GM12878 (cell line): ENCODE measurements at places on chromosomes 1 and 21. TPM values are rescaled to one million over a fixed set of nuclear protein-coding genes. Genes with fewer than 3 reads are reported as not detected.

- DNase-seq = no peak
These were observed 20.4 kb downstream of the THAP3 start for GRCh38 chr1:6645018-6645417.

DNA sequence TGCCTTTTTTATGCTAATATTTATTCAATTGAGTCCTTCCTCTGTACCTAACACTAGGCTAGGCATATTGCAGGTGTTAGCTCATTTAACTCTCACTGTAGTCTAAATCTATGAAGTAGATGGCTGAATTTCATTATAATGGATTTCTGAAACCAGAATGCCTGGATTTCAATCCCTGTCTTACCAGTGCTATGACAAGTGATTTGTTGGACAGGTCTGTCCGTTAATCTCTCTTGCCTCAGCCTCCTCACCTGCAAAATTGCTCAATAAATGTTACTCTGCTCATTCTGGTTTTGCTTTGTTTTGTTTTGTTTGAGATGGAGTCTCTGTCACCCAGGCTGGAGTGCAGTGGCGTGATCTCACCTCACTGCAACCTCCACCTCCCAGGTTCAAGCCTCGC lies 146.1 kb upstream of the ADGRL2 start:
- DNase-seq = no peak

- no peak for DNase-seq
These were observed 25.7 kb downstream of the PRMT2 start for GRCh38 chr21:46661211-46661625.

DNA sequence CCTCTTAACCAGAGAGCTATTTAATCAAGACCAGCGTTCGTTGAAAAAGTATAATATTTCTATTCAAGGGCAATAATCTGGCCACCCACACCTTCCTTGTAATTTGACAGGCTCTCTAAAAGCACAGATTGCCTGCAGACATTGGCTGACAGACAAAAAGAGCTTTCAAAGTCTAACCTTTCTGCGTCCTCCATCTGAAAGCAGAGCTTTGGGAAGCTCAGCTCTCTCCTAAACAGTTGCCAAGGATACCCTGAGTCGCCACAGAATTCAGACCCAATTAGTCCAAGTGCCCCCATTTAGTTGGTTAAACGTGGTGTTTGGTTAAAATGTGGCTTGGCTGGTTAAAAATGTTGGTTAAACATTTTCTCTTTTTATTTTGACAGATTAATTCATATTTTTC lies 33.7 kb upstream of the PLA2G2C start:
- no peak for DNase-seq

DNA sequence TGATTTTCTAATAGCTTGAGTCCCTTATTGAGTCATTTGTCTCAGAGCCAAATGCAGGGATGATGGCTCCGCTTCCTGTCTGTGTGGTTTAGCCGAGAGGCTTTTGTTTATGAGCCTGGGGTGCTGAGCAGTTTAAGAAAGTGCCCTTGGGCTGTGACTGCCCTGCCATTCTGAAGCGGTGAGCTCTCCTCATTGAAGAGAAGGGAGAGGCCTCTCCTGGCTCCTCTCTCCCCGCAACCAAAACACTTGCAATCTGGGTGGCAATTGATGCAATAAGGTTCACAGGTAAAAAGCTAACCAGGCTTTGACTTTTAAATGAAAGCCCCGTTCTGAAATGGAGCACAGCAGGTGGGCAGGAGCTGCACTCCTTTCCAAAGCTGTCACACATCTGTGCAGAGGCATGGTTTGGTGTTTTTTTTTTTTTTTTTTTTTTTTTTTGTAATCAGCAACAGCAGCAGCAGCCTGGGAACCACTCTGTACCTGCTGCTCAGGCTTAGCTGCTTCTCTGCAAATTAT lies 403.7 kb downstream of the SIPA1L2 start:
- no peak for DNase-seq

- DNase-seq = no peak
These were observed 24.9 kb downstream of the CHML start for GRCh38 chr1:241615043-241615974.

DNA sequence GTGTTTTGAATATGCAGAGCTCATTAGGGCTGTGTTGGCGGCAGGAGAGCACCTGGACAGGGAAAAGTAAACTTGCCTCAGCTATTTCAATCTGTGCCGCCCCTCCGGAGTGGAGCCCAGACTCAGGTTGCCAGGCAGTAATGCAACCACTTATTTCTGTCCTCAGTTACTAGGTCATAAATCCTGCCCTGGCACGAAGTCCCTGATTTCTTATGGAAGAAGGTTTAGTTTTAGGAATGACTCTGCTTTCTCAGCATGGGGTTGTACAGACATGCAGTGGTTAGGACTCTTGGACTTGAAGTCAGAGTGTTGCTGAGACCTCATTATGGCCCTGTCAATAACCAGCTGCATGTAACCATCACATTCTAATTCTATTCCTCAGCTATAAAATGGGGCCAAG lies 98.3 kb upstream of the FGGY start:
- DNase-seq = no peak

GRCh38 chr1:53657531-53657805 lies 81.5 kb downstream of the GLIS1 start:
- DNase-seq = no peak

- no peak for DNase-seq
These were observed 71.9 kb downstream of the KLHDC7A start for GRCh38 chr1:18552631-18553030.

DNA sequence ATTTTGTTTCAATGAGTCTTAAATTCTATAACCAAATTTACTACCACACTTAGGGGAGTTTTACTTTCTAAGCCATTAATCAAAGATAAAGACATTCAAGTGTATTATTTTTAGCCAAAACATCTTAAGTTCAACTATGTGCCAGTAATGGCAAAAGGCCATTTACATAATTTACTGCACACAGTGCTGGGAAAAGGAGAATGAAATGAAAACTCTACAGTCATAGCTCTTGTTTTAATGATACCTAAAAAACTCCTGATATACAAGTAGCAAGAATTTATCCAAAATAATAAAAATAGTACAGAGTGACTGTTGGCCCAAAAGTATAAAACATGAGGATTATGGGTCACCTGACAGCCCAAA lies 42.4 kb upstream of the C1orf198 start:
- DNase-seq = no peak

GRCh38 chr1:109928591-109929111 lies 18.0 kb downstream of the CSF1 start:
- no peak for DNase-seq

GRCh38 chr1:88946861-88947260 lies 45.6 kb downstream of the KYAT3 start:
- no peak for DNase-seq

- DNase-seq = no peak
These were observed 42.0 kb upstream of the CD34 start for GRCh38 chr1:207952617-207953542.

GRCh38 chr1:169472738-169473137 lies 13.0 kb downstream of the SLC19A2 start:
- DNase-seq = no peak

Gene SLAMF9
- total RNA-seq = not detected in 2 replicates

Gene FALEC
- 0.41 TPM in 1 of 2 replicates, not detected in the other for total RNA-seq

Gene CHIA
- total RNA-seq = not detected in 2 replicates

Gene GJB3
- not detected in 2 replicates for total RNA-seq

Gene KRTAP21-2
- not detected in 2 replicates for total RNA-seq

Gene HCN3
- 2.5 and 2.8 TPM in 2 replicates for total RNA-seq

Gene TNFRSF1B
- total RNA-seq = 78.8 and 87.2 TPM in 2 replicates

Gene AVPR1B
- not detected in 2 replicates for total RNA-seq

Gene TMEM61
- total RNA-seq = not detected in 2 replicates

Gene F13B
- not detected in 2 replicates for total RNA-seq

Gene DNAJC6
- 3.5 and 4.3 TPM in 2 replicates for total RNA-seq

Gene HSD17B7
- total RNA-seq = 27.0 and 35.1 TPM in 2 replicates

Gene CLIC6
- total RNA-seq = 31.9 and 34.1 TPM in 2 replicates

Gene FBLIM1
- total RNA-seq = 0.13 and 0.53 TPM in 2 replicates
